ENCODE measurements at places on chromosomes 16 and 17. TPM values are rescaled to one million over a fixed set of nuclear protein-coding genes. Genes with fewer than 3 reads are reported as not detected.

DNA sequence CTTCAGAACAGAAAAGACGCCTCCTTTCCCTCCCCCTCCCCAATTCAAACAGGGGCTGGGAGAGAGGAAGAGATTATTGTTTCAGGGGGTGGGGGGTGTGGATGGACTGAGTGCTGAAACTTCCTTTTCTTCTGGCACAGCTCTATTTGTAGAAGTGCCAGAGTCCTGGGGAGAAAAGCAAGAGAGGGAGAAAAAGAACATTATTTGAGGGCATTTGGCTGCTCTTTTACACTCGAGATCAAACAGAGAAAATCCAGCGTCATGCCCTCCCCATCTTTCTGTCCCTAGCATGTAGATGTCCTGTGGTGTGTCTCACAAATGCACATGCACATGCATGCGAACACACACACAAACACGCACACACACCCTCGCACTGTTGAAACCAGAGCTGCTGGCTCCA lies 13.0 kb downstream of the ARL4D start:
- peaks cover 17% of the 10 kb centered on the region for H3K27me3 ChIP-seq
- no peaks in the 10 kb centered on the region for H3K36me3 ChIP-seq
- no peaks in the 10 kb centered on the region for H3K4me1 ChIP-seq
- H3K4me3 ChIP-seq, result no peak overlapping the region
- DNase-seq, result no peak
- no peak overlapping the region for H3K27ac ChIP-seq

DNA sequence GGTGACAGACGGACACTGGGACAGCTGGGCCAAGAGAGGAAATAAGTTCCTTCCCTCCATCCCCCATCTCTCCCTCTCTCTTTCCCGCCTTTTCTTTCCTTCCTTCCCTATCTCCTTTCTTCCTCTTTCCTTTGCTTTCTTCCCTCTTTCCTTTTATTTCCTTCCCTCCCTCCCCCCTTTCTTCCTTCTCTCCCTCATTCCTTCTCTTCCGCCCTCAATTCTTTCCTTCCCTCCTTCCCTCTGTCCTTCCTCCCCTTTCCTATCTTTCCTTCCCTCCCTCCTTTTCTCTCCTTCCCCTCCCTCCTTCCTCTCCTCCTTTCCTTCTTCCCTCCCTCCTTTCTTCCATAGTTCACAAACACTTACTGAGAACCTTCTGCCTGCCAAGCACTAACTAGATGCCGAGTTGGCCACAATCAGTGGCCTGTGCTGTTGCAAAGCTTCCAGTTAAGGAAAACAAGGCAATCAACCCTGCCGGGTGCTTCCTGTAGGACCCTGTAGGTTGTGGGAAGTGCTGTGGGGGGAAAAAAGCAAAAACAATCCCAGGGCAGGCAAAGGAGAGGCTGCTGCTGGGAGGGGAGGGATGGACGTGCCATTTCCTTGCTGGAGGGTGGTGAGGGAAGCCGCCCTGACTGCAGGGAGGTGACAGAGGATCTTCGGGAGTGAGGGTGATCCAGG lies 31.7 kb downstream of the ABCC6 start:
- H3K27me3 ChIP-seq, result no peaks in the 10 kb centered on the region
- H3K36me3 ChIP-seq, result no peaks in the 10 kb centered on the region
- H3K4me3 ChIP-seq, result no peak overlapping the region
- H3K4me1 ChIP-seq, result no peaks in the 10 kb centered on the region
- H3K27ac ChIP-seq, result peak overlapping the region; percentile 87

ATP2A1 gene
- total RNA-seq, result 2.7 TPM

CEP112 gene
- total RNA-seq, result 24.5 TPM

PIRT gene
- not detected for total RNA-seq

GRCh38 chr16:3118204-3118790 lies 5.9 kb downstream of the ZNF205 start:
- peaks cover 9% of the 10 kb centered on the region for H3K4me1 ChIP-seq
- H3K27me3 ChIP-seq, result no peaks in the 10 kb centered on the region
- no peak overlapping the region for H3K4me3 ChIP-seq
- H3K27ac ChIP-seq, result no peak overlapping the region
- H3K36me3 ChIP-seq, result peaks cover 8% of the 10 kb centered on the region
- DNase-seq, result no peak

EVPLL gene
- not detected for total RNA-seq

GRCh38 chr17:64032081-64032480 lies 11.6 kb upstream of the ICAM2 start:
- H3K36me3 ChIP-seq, result peaks cover 8% of the 10 kb centered on the region
- H3K27me3 ChIP-seq, result no peaks in the 10 kb centered on the region
- H3K4me3 ChIP-seq, result no peak overlapping the region
- H3K4me1 ChIP-seq, result no peaks in the 10 kb centered on the region
- DNase-seq, result no peak

DNA sequence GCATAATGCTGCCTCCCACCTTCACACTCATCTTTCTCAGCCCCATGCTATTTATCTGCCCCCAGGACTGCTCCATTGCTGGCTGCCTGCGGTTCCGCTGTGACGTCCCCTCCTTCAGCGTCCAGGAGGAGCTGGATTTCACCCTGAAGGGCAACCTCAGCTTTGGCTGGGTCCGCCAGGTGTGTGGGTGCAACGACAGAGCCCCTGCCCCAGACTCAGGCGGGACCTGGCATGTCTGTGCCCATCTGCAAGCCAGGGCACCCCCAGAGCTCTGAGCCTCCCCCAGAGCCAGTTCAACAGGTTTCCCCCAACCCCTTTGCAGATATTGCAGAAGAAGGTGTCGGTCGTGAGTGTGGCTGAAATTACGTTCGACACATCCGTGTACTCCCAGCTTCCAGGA lies 12.9 kb upstream of the ITGAD start:
- no peak overlapping the region for H3K4me3 ChIP-seq
- no peaks in the 10 kb centered on the region for H3K4me1 ChIP-seq
- no peaks in the 10 kb centered on the region for H3K36me3 ChIP-seq

DNA sequence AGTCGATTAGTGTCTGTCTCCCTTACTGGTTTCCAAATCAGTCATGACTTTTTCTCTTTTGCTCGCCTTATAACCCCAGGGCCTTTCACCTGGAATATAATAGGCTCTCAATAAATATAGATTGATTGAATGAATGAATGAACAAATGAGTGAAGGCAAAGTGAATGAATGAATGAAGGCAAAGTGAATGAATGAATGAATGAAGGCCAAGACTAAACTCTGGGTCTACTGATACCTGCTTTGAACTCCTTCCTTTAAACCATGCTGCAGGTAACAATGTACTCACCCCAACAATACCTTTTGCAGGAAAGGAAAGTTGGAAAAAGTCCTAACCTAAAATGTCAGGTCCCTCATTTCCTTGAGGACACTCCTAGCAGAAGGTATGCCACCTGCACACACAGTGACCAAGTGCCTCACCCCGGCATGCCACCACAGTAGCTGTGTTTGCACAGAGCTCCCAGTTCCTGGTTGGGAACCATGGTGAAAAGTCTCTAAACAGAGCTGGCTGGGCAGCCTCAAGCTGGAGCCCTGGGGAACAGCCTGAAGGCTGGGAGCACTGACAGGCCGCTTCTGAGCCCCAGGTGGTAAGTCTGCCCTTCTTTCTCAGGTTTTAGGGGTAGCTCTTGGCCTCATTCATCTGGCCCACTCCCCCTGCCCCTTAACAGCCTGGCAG lies 42.7 kb upstream of the ANKFN1 start:
- H3K4me1 ChIP-seq, result peaks cover 33% of the 10 kb centered on the region
- no peak for DNase-seq
- H3K27me3 ChIP-seq, result peaks cover 41% of the 10 kb centered on the region
- peak overlapping the region; percentile 3 for H3K4me3 ChIP-seq
- H3K36me3 ChIP-seq, result no peaks in the 10 kb centered on the region

TBC1D28 gene
- 0.16 TPM for total RNA-seq

- peak overlapping the region; percentile 45 for H3K27ac ChIP-seq
- H3K4me3 ChIP-seq, result no peak overlapping the region
- no peaks in the 10 kb centered on the region for H3K27me3 ChIP-seq
- H3K36me3 ChIP-seq, result no peaks in the 10 kb centered on the region
- no peak for DNase-seq
These were observed 121.4 kb downstream of the ZNF778 start for GRCh38 chr16:89338863-89339262.

GRCh38 chr16:80002261-80002660 lies 401.7 kb upstream of the MAF start:
- H3K4me1 ChIP-seq, result peaks cover 8% of the 10 kb centered on the region
- H3K4me3 ChIP-seq, result no peak overlapping the region
- no peaks in the 10 kb centered on the region for H3K27me3 ChIP-seq
- no peak for DNase-seq
- no peak overlapping the region for H3K27ac ChIP-seq

ITGB4 gene
- 14.8 TPM for total RNA-seq

DNA sequence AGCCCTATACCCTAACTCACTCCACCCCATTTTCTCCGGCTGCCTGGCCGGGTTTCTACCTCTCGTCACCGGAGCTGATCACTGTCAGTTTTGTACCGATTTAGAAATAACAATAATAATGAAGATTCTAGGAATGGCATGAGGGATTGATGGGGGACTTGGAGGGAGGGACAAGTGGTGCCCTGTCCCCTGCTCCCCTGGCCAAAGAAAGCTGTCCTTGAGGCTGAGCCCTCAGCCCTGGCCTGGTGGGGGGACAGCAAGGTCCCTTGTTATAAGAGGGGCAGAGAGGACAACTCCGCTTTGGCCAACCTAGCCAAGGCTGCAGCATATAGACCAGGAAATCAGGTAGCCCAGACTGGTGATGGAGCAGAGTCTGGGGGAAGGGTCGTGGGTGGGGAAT lies 10.5 kb downstream of the GAS2L2 start:
- H3K4me3 ChIP-seq, result no peak overlapping the region
- peaks cover 1% of the 10 kb centered on the region for H3K4me1 ChIP-seq
- DNase-seq, result no peak
- no peak overlapping the region for H3K27ac ChIP-seq
- H3K36me3 ChIP-seq, result peaks cover 1% of the 10 kb centered on the region

- H3K36me3 ChIP-seq, result peaks cover 3% of the 10 kb centered on the region
- DNase-seq, result no peak
- H3K27ac ChIP-seq, result peak overlapping the region; percentile 99
- H3K4me1 ChIP-seq, result peaks cover 9% of the 10 kb centered on the region
- peaks cover 9% of the 10 kb centered on the region for H3K27me3 ChIP-seq
- peak overlapping the region; percentile 95 for H3K4me3 ChIP-seq
These were observed 504 bp upstream of the GOSR1 start for GRCh38 chr17:30476726-30477082.

UBE2Z gene
- total RNA-seq, result 100 TPM

- no peak for DNase-seq
- H3K36me3 ChIP-seq, result peaks cover 38% of the 10 kb centered on the region
- peak overlapping the region; percentile 96 for H3K27ac ChIP-seq
- no peaks in the 10 kb centered on the region for H3K27me3 ChIP-seq
These were observed 49.7 kb downstream of the TUBD1 start for GRCh38 chr17:59842901-59843652.

- H3K36me3 ChIP-seq, result no peaks in the 10 kb centered on the region
- no peaks in the 10 kb centered on the region for H3K27me3 ChIP-seq
- no peak overlapping the region for H3K4me3 ChIP-seq
- H3K4me1 ChIP-seq, result peaks cover 28% of the 10 kb centered on the region
These were observed 1.4 kb upstream of the LLGL1 start for GRCh38 chr17:18224053-18224386.

- no peak for DNase-seq
- H3K4me1 ChIP-seq, result peaks cover 1% of the 10 kb centered on the region
- H3K36me3 ChIP-seq, result peaks cover 2% of the 10 kb centered on the region
- peak overlapping the region; percentile 16 for H3K27ac ChIP-seq
- no peaks in the 10 kb centered on the region for H3K27me3 ChIP-seq
These were observed 8.4 kb downstream of the UBALD2 start for GRCh38 chr17:76273445-76274111.

GRCh38 chr17:17770632-17771044 lies 66.1 kb downstream of the SREBF1 start:
- H3K27me3 ChIP-seq, result no peaks in the 10 kb centered on the region
- no peaks in the 10 kb centered on the region for H3K36me3 ChIP-seq
- H3K4me3 ChIP-seq, result no peak overlapping the region
- no peak for DNase-seq
- no peak overlapping the region for H3K27ac ChIP-seq

GRCh38 chr17:49753959-49754391 lies 10.0 kb downstream of the FAM117A start:
- peaks cover 2% of the 10 kb centered on the region for H3K36me3 ChIP-seq
- H3K4me1 ChIP-seq, result no peaks in the 10 kb centered on the region
- no peaks in the 10 kb centered on the region for H3K27me3 ChIP-seq
- no peak overlapping the region for H3K27ac ChIP-seq
- DNase-seq, result no peak

- peaks cover 17% of the 10 kb centered on the region for H3K27me3 ChIP-seq
- DNase-seq, result no peak
- H3K4me1 ChIP-seq, result peaks cover 18% of the 10 kb centered on the region
- H3K36me3 ChIP-seq, result no peaks in the 10 kb centered on the region
- no peak overlapping the region for H3K27ac ChIP-seq
- H3K4me3 ChIP-seq, result no peak overlapping the region
These were observed 65.3 kb upstream of the ARL4D start for GRCh38 chr17:43333433-43333943.

DNA sequence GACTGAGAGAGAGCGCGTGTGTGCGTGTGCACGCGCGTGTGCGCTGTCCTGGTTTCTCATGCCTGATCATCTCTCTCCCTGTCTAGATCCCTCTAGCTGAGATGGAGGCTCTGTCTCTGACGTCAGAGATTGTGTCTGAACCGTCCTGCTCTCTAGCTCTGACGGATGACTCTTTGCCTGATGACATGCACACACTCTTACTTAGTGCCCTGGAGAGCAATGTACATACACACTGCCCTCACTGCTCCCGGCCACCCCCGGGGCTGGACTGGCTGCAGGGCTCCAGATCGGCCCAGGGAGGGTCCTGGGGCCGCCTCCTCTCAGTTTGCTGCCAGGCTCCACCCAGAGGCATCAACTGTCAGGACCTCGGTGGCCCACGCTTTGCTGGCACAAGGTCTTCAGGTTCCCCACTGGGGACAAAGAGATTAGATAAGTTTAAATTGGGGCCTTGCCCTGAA lies 13.1 kb upstream of the ABCC3 start:
- peaks cover 4% of the 10 kb centered on the region for H3K4me1 ChIP-seq
- no peaks in the 10 kb centered on the region for H3K36me3 ChIP-seq
- DNase-seq, result no peak
- H3K27ac ChIP-seq, result no peak overlapping the region
- H3K27me3 ChIP-seq, result peaks cover 31% of the 10 kb centered on the region
- no peak overlapping the region for H3K4me3 ChIP-seq

CIBAR2 gene
- 0.80 TPM for total RNA-seq

IGFALS gene
- total RNA-seq, result 1.2 TPM

DNA sequence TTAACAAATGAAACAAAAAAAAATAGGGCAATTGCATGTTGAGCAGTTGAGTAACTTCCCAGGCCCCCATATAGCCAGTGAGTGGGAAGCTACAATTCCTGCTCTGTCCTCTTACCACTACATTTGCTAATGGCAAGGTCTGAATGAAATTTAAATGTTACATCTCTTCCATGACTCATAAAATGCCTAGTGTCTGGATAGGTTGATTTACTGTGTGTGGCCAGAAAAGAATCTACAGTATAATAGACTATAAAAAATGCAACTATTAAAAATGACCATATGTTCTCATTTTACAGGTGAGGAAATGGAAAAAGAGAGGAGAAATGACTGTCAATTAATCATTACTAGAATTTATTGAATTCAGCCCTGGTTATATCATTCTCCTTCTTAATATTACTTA lies 1199.3 kb downstream of the CDH11 start:
- no peak for DNase-seq
- no peaks in the 10 kb centered on the region for H3K4me1 ChIP-seq
- peaks cover 2% of the 10 kb centered on the region for H3K36me3 ChIP-seq
- no peak overlapping the region for H3K4me3 ChIP-seq
- no peak overlapping the region for H3K27ac ChIP-seq
- no peaks in the 10 kb centered on the region for H3K27me3 ChIP-seq

SCIMP gene
- total RNA-seq, result not detected

KRT24 gene
- not detected for total RNA-seq

ARMC7 gene
- total RNA-seq, result 16.7 TPM

RNF222 gene
- not detected for total RNA-seq

CHD9 gene
- total RNA-seq, result 67.7 TPM
